Purkinje cell (primary cell): ENCODE measurements at places on chromosomes 1 and 21. TPM values are rescaled to one million over a fixed set of nuclear protein-coding genes. Genes with fewer than 3 reads are reported as not detected.

The LCE1A gene
- polyA plus RNA-seq: not detected in 2 replicates

The MEAF6 gene
- polyA plus RNA-seq: 35.8 and 53.3 TPM in 2 replicates

The PROK1 gene
- not detected in 2 replicates for polyA plus RNA-seq

The MXRA8 gene
- 0.63 and 3.6 TPM in 2 replicates for polyA plus RNA-seq

The GART gene
- polyA plus RNA-seq: 18.6 and 26.6 TPM in 2 replicates

The GBP7 gene
- polyA plus RNA-seq: 0.13 TPM in 1 of 2 replicates, not detected in the other
